Brain (organoid and tissue), 16 donors: ENCODE measurements at places on chromosomes 4 and X.
A peak's percentile ranks its signal among the peaks of the same experiment; 100 is the strongest.

DNA sequence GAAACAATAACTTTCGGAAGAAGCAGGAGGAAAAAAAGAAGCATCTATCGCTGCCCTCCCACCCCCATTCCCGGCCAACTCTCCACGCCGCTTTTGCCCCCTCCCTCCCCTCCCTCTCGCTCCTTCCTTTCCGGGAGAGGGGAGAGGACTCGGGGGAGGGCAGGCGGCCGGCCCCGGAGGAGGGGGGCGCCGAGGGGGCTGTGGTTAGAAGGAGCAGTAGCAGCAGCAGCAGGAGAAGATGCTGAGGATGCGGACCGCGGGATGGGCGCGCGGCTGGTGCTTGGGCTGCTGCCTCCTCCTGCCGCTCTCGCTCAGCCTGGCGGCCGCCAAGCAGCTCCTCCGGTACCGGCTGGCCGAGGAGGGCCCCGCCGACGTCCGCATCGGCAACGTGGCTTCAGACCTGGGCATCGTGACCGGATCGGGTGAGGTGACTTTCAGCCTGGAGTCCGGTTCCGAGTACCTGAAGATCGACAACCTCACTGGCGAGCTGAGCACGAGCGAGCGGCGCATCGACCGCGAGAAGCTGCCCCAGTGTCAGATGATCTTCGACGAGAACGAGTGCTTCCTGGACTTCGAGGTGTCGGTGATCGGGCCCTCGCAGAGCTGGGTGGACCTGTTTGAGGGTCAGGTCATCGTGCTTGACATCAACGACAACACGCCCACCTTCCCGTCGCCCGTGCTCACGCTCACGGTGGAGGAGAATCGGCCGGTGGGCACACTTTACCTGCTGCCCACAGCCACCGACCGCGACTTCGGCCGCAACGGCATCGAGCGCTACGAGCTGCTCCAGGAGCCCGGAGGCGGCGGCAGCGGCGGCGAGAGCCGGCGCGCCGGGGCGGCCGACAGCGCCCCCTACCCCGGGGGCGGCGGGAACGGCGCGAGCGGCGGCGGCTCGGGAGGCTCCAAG, 1.3 kb downstream of the PCDH7 start:
- DNase-seq = peak; percentile 69

DNA sequence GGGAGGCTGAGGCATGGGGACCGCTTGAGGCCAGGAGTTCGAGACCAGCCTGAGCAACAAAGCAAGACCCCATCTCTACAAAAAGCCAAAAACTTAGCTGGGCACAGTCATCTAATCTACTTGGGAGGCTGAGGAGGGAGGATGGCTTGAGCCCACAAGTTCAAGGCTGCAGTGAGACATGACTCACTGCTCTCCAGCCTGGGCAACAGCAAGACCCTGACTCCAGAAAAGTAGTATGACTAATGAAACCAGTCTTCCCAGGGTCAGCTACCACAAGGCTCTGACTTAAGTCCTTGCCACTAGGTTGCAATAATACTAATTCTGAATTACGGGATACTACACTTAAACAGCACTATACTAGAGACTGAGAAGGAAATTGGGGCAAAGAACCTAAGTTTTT, 33.1 kb downstream of the ERVMER34-1 start:
- DNase-seq = no peak

- no peak for DNase-seq
Measured at GRCh38 chr4:150501009-150501727, 80.8 kb upstream of the MAB21L2 start.

GRCh38 chrX:116417214-116417613, 19.2 kb upstream of the SLC6A14 start:
- no peak for DNase-seq

GRCh38 chrX:49988143-49988542, 65.7 kb downstream of the CLCN5 start:
- DNase-seq = no peak

DNA sequence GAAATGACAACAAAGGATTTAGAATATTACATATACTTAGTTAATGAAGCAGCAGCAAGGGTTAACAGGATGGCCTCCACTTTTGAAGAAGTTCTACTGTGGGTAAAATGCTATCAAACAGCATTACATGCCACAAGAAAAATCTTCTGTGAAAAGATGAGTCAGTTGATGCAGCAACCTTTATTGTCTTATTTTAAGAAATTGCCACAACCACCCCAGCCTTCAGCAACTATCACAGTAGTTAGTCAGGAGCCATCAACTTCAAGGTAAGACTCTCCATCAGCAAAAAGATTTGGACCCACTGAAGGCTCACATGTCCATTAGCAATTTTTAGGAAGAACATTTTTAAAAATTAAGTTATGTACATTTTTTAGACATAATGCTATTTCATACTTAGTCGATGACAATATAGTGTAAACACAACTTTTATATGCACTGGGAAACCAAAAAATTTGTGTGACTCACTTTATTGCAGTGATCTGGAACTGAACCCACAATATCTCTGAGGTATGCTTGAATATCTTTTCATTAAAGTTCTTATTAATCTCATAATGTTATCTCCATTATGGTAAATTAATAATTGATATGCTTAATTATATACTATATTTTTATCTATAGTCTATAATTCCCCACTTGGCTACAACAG, 81.2 kb downstream of the SPCS3 start:
- DNase-seq = no peak

DNA sequence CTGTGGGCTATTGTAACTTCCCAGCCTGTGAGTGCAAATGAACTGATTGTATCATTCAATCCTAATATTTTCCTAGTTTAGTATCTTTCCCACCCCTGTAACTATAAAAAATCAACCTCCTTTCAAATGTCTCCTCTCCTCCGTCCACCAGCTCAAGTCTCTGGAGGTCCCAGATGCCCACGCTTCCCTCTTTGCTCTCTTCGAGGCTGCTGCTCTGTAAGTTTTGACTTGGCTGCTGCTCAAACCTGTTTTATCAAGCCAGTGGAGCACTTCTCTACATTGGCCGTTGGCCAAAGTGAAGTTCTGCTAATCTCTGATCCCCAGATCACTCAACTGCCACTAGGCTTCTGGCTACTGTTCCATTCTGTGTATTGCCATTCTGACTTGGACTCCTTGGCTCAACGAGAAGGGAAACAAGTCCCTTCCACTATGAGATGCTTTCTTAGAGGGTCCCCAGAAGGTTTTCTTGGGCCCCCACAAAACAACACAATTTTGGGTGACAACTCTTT, 60.7 kb upstream of the RAPGEF2 start:
- DNase-seq = no peak

DNA sequence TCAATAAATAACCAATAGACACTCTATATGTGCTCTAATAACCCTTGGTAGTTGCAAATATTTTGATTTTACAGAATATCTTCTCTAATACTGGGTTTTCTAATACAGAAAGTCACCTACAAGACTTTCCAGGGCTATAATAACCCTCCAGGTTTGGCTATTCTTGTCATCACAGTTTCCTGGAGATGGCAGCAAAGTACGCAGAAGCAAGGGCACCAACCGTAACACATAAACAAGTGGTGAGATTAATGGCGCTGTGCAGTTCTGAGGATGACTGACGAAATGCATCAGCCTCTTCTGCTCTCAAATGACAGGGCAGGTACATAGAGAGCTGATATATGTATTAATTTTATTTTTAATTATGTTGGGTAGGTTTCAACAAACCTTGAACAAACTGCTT, 122.4 kb downstream of the C4orf33 start:
- DNase-seq = peak; percentile 82

DNA sequence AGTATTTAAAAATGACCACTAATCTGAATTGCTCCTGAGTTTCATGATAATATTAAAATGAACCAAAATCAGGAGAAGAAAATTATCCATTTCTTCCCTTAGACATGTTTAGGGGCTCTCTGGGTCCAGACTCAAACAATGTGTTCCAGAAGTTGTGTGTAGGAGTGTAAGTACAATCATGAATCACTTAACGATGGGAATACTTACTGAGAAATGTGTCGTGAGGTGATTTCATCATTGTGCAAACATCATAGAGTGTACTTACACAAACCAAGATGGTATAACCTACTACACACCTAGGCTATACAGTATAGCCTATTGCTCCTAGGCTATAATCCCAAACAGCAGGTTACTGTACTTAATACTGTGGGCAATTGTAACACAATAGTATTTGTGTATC, 74.8 kb downstream of the STPG2 start:
- DNase-seq = no peak

DNA sequence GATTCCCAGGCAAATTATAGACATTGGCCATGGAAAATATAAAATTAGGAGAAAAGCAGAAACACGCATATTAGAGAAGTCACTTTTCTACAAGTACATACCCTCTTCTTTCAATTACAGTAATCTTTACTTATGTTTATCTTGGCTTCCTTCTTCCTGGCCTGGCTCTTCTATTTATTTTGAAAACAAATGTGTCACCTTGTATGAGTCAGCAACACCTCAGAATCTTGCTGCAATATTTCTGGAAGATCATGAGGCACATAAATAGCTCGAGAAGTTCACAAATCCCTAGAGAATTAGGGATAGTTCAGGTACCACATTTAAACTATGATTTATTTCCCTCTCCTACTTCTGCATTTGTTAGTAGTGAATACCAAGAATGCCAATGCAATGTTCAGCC, 124.6 kb downstream of the ANOS1 start:
- DNase-seq = no peak
